Activated naive CD8-positive, alpha-beta T cell treated with anti-CD3 and anti-CD28 coated beads for 36 hours (primary cell): ENCODE measurements at places on chromosomes 3 and 15. TPM values are rescaled to one million over a fixed set of nuclear protein-coding genes. Genes with fewer than 3 reads are reported as not detected.

Gene TMIE
- 0.42 TPM for total RNA-seq

Gene FSTL1
- 1.7 TPM for total RNA-seq

Gene CSNK1G1
- total RNA-seq: 19.2 TPM

Gene KBTBD13
- total RNA-seq: not detected

Gene FEZF2
- not detected for total RNA-seq

Gene GRAMD1C
- 0.21 TPM for total RNA-seq

Gene CAV3
- not detected for total RNA-seq

Gene CPNE9
- not detected for total RNA-seq

Gene NEO1
- total RNA-seq: 4.7 TPM

Gene CLDN1
- 0.08 TPM for total RNA-seq

GRCh38 chr3:95120921-95121320 lies 1058.1 kb downstream of the NSUN3 start:
- DNase-seq: no peak

GRCh38 chr3:54547051-54547450 lies 380.8 kb downstream of the LRTM1 start:
- no peak for DNase-seq

DNA sequence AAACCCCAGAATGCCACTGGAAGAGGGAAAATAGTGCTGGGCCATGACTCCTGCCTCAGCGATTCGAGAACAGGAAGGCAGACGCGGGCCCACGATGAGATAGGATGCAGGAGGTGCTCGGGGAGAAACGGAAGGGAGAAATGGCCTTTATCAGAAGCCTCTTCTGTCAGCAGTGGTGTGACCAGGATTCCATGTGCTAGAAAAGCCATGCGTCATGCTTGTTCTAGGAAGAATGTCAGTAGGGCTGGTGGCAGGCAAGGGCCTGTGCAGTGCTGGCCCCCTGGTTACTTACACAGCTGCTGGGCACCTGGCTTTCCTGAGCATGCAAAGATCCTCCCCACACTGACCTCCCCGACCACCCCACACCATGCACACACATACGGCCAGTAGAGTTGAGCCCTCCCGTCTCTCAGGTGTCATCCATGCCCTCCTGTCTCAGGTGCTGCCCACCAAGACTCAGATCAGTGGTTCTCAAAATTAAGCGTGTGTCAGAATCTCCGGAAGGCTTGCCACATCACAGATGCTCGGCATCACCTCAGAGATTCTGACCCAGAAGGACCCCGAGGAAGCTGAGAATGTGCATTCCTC lies 106.7 kb downstream of the ADAMTS17 start:
- no peak for DNase-seq

DNA sequence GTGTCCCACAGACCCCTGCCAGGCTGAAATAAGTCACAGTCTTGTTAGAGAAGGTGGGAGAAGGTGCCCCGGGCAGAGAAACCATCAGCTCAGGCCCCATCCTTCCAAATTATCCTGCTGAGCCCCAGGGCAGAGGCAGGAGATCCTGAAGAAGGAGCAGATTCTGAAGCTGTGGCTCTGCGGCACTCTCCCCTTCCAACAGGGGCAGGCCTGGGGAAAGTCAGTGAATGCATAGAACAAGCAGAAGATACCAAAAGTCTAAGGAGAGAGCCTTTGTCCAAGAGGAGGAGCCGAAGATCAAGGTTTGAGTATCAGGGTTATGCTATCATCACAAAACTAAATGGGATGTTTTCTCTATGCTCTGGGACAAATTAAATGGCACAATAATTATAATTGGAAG lies 249.3 kb downstream of the XXYLT1 start:
- no peak for DNase-seq

- no peak for DNase-seq
Measured at GRCh38 chr3:72301779-72302178, 516.8 kb upstream of the PROK2 start.

GRCh38 chr3:9870978-9871377 lies 9.1 kb downstream of the CIDEC start:
- DNase-seq: no peak

DNA sequence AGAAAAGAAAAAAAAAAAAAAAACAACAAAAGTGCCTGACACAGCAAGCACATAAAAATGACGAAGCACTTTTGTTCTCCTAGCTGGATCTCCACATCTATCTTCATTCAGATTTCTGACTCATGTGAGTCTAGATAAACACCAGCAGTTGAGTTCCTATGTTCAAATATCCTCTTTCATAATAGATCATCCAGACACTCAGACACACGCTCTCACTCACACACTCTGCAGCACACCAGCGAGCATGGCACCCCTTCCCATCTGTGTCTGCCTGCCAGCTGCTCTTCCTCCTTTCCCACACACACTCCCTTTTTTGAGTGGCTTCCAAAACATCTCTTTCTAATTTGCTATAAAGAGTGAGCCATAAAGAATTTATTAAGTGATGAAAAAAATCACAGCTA lies 19.8 kb upstream of the CELF6 start:
- DNase-seq: no peak

- no peak for DNase-seq
Measured at GRCh38 chr3:89685731-89686130, 578.3 kb downstream of the EPHA3 start.

- DNase-seq: no peak
Measured at GRCh38 chr3:177491296-177492032, 294.2 kb upstream of the TBL1XR1 start.

DNA sequence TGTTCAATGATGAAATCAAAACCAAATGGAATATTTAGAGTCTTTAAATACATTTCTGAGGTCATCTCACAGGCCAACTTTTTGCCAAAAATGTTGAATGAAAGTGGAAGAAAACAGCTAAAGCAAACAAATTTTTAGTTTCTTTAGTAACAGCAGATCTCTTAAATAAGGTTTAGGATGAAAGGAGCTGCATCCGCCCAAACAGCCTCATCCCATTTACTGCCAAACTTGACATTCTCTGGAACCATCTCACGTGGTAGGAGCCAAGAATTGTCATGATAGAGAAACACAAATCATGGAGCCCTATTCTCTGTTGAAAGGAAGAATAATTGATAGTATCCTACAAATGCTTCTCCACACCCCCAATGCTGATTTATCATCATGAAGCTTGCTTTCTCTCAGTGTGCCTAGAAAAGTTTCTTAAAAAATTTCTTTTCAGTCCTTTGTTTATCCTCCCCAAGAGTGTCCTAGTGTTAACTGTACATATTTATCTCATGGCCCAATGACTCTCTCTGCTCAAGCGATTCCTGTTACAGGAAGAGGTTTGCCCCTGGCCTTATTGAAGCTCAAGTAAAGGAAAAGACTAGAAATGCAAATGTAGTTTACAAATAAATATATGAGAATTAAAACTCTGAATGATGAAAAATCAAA lies 23.4 kb downstream of the SLC9A9 start:
- DNase-seq: no peak

DNA sequence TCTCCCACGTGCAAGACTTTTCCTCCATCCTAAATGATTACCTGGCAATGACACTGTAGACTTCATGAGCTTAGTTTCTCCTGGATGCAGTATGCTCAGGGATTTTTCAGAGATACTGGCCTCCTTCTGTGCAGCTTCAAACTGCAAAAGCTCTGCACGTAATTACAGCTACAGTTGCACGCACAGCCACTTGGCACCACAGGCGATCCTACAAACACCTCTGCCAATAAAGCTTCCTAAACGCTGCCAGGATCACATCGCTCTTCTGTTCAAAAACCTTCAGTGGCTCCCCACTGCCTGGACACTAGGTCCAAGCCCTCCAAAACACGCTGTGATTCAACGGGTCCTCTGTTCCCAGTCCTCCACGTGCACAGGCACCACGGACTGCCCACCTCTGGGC lies 49.5 kb downstream of the NUP210 start:
- DNase-seq: no peak

DNA sequence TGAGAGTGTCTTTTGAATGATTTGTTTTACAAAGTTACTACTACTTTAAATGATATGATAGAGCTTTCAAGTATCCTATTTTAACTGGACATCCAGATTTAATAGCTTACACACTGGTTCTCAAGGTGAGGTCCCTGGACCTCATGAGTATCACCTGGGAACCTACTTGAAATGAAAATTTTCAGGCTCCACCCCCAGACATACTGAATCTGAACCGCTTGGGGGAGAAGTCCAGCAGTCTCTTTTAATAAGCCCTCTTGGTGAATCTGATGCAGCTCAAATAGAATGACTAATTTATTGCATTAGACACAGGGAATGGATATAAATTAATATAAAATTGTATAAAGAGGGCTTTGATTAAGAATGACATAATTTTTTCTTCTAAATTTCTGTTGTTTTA lies 29.4 kb upstream of the SLITRK3 start:
- DNase-seq: no peak

GRCh38 chr3:16239086-16239770 lies 25.5 kb downstream of the DPH3 start:
- no peak for DNase-seq

DNA sequence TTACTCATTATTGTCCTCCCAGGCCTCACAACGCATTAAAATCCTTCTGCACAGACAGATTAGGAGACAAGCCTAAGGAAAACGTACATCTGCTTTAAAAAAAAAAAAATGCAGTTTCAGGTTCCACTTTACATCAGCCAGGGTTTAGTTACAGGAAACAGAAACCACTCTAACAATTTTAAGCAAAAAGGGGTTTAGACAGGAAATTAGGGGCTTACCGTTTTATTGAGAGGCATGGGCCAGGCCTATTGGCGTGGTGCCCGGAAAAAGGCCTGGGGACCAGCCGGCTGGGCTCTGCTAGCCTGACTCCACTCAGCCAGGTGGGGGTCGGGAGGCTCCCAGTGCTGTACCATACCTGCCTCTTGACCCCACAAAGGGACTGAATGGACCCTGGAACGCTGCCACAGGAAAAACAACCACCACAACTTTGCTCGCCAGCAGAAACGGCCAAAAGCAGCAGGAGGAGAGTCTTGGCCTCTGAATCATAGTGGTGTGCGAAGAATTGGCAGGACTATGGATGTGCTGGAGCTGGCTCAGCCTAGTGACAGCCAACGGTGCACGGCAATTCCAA lies 124.3 kb downstream of the CHSY1 start:
- DNase-seq: peak; percentile 76

GRCh38 chr3:108511055-108511454 lies 659 bp upstream of the MYH15 start:
- DNase-seq: no peak

GRCh38 chr3:146894406-146894805 lies 289.3 kb upstream of the PLSCR5 start:
- DNase-seq: no peak

- no peak for DNase-seq
Measured at GRCh38 chr15:70060993-70061305, 36.8 kb downstream of the TLE3 start.

- DNase-seq: no peak
Measured at GRCh38 chr3:48405343-48405881, 24.5 kb downstream of the PLXNB1 start.

DNA sequence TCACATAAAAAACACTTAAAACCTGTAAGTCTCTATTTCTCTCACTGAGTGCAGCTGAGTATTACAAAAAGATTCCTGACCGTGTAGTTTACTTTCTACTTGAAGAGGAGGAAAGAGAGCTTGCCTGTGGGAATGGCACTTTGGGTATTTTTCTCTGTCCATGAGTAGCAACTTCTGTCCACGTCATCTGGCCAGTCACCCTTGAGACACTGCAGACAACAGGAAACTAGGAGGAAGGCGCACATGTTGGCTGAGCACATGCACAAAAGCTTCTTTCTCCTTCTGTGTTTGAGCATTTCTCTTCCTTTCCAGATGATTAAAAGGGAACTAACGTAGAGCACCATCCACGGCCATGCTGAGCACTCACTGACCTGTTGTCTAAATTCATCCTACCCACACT lies 19.7 kb downstream of the STARD5 start:
- DNase-seq: no peak

DNA sequence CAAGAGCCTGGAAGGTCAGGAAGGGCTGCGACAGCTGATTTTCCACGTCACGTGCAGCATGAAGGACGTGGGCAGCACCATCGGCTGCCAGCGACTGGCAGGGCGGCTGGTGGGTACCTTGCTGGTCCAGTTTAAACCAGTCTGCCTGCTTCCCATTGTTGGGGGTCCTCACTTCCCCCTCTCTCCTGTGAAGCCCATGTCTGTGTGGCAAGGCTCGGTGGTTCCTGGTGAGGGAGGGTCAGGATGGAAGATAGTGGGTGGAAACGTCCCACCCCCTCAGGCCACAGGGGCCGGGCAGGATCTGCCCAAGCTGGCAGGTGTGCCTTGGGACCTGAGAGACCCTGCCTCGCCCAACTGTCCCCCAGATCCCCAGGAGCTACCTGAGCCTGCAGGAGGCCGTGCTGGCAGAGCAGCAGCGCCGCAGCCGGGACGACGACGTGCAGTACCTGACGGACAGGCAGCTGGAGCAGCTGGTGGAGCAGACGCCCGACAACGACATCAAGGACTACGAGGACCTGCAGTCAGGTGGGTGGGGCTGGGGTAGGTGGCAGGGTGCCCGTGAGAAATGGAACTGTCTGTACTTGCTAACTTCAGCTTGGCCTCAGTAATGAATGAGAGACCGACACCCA lies 108.2 kb downstream of the LRRK1 start:
- DNase-seq: no peak
